ENCODE measurements at places on chromosomes 16 and 17. TPM values are rescaled to one million over a fixed set of nuclear protein-coding genes. Genes with fewer than 3 reads are reported as not detected.

- no peak for DNase-seq
These were observed 6.3 kb downstream of the G6PC1 start for GRCh38 chr17:42906772-42907446.

Gene KRT31
- total RNA-seq, result not detected

Gene PPY
- total RNA-seq, result not detected

Gene FBXW10
- 0.19 TPM for total RNA-seq

DNA sequence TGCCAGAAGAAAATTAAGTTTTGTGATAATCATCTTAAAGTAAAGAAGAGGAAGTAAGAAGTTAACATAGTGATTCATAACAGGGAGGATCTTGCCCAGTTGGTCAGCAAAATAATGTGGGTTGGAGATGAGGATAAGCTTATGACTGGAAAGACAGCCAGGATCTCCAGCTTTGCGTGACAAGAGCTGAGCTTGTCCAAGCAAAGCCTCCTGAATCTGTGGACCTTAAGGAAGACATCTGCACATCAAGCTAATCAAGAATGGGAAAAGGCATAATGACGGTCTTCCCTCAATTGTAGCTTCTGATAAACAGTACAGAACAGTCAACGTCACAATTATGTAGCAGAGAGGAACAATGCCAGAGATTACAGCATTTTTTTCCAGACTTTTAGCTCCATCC lies 744.7 kb upstream of the GOT2 start:
- DNase-seq, result no peak

Gene CCL8
- total RNA-seq, result 2.5 TPM

DNA sequence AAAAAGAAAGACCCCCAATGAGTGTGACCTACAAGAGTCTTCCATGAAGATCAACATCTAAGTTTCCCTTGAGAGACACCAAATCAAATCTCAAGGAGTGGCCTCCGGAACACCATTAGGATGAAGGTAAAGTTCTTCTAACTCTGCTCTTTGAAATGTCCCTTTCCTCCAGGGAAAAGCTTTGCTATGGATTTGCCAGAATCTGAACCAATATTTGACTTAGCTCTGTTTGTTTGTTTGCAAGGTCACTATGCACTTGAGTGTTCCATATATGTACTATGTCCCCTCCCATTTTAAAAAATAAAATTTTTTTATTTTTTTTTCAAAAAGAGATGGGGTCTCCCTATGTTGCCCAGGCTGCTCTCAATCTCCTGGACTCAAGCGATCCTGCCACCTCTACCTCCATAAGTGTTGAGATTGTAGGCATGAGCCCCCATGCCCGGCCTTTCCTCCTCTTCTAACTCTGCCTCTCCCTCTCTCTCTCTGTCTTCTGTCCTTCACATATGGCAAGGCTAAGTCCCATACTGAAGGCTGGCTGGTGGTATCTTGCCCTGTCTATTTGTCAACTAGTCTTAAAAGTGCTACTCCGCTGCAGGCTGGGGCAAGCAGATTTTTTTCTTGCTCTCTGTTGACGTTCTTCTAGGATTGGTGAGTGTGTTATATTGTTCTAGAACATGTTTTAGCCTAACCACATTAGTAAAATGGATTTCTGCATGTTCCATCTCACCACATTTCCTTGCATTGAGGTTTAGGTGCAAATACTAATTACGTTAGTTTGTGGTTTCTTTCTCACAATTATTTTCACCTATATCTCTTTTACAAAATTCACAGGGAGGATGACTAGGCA lies 276.7 kb upstream of the DYNLRB2 start:
- no peak for DNase-seq

DNA sequence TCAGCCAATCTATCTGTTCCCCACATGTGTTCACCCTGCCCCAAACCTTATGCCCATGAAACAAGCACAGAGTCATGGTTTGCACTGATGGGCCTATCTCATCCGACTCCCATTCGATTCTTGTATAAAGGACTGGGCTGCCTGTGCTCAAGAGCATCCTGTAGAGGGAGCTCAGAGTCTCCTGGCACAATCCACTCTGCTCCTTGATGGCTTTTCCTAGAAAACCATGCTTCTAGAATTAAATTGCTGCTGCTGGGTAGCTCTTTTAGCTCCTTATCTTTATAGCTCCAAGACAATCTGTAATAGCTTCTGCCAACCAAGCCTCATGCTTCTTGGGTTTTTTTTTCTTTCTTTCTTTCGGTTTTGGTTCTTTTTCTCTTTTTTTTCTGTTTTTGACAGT lies 9.7 kb downstream of the ZNF19 start:
- DNase-seq, result no peak

GRCh38 chr17:30517786-30518185 lies 40.6 kb downstream of the GOSR1 start:
- no peak for DNase-seq

Gene LGALS9B
- total RNA-seq, result not detected

- peak; percentile 34 for DNase-seq
These were observed 276.5 kb downstream of the XYLT1 start for GRCh38 chr16:17194190-17194780.

DNA sequence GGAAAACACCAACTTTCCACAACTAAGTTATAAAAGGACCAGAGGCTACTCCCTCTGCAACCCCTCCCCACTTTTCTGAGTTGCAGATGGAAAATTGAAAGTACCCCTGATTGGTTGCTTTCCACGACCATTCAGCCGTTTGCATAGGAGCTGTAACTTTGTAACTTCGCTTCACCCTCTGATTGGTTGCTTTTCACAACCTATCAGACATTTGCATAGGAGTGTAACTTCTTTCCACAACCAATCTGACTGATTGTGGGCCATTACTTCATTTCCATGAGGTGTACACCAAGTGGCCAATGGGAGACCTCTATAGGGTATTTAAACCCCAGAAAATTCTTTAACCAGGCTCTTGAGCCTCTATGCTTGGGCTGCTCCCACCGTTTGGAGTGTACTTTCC lies 644.1 kb downstream of the WWOX start:
- DNase-seq, result no peak

- no peak for DNase-seq
These were observed 1.2 kb downstream of the DYNLL2 start for GRCh38 chr17:58084317-58084981.

- DNase-seq, result no peak
These were observed 38.0 kb downstream of the HEATR3 start for GRCh38 chr16:50103764-50104163.

DNA sequence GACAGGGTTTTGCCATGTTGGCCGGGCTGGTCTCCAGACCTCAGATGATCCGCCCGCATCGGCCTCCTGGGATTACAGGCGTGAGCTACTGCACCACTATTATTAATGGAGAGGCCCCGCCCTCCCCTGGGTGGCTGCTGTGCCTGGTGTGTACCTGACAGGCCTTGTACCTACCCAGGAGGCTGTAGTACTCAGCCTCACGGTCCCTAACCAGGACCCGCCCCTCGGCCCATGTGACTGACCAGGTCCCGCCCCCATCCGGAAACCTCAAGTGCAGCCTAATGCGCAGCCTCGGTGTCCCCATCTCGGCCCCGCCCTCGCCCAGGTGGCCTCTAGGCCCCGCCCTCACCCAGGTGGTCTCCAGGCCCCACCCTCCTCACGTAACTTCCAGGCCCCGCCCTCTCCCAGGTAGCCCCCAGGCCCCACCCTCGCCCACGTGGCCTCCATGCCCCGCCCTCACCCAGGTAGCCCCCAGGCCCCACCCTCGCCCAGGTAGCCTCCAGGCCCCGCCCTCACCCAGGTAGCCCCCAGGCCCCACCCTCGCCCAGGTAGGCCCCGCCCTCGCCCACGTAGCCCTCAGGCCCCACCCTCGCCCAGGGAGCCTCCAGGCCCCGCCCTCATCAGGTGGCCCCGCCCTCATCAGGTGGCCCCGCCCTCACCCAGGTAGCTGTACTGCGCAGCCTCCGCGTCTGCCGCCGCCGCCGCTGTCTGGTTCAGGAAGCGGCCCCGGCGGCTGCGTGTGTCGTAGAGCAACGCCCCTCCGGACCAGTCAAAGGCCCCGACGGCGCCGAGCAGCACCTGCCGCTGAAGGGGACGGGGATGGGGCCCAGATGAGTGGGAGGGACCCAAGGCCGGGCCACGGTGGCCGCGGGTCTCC lies 31.0 kb downstream of the HASPIN start:
- no peak for DNase-seq

DNA sequence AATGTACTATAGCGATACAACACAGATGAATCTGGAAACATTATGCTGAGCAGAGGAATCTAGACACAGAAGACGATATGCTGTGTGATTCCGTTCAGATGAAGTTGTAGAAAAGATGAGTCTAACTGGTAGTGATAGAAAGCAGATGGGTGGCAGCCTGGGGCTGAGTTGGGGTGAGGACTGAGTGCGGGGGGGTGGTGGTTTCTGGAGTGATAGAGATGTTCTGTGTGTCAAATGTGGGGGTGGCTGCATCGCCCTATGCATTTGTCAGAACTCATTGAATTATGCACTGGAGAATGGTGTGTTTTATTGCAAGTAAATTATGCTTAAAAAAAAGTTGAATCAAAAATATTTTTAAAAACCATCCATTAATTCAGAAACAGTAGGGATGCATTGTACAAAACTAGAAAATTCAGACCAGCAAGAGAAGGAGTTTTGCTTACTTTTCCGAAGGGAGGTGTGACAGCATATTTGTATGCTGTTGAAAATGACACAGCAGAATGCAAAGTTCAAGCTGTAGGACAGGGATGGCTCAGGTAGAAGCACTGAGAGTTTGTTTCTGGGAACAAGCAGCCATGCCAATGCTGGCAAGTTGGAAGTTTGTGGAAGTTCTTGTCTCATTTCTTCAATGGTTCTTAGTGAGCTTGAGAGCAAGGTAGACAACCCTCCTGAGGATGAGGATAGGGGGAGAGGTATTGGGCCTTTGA lies 13.0 kb upstream of the DRG2 start:
- no peak for DNase-seq

DNA sequence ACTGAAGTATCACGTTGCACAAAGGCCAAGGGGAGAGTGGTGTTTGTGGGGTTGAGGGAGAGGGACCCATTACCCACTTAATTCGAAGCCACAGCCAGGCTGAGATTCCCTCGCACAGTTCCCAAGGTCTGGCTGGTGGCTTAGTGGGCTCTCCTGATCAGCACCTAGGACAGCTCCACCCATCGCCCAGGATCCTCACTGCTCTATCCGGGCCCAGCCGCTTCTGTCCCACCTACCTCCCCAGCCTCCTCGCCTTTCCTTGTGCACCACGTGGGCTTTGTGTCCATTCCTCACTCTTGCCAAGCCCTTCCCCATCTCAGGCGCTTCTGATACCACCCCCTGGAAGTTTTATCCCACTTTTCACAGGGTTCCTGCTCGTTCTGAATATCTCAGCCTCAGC lies 163.5 kb downstream of the CCT6B start:
- DNase-seq, result no peak

Measured in omental fat pad (tissue), 4 donors.